ENCODE measurements at places on chromosomes 13 and 19. TPM values are rescaled to one million over a fixed set of nuclear protein-coding genes. Genes with fewer than 3 reads are reported as not detected.

DNA sequence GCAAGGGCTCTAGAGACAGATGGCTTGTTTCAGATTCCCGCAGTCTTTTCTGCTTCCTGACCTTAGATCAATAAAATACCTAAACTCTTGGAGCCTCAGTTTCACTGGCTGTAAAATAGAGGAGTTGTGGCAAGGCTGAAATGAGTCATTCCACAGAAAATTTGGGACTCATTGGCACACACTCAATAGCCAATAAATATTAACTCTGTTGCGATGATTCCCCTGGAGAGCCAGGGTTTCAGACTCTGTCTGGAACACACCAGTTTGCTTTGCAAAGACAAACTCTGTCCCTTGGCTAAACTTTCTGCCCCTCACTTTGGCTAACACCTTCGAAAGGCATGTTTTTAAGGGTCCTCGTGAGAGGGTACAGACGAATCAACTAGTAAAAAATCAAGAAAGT, 18.1 kb upstream of the UBE2L5 start:
- DNase-seq, result no peak

GRCh38 chr13:113553511-113554332, 30.8 kb upstream of the TFDP1 start:
- DNase-seq, result no peak

DNA sequence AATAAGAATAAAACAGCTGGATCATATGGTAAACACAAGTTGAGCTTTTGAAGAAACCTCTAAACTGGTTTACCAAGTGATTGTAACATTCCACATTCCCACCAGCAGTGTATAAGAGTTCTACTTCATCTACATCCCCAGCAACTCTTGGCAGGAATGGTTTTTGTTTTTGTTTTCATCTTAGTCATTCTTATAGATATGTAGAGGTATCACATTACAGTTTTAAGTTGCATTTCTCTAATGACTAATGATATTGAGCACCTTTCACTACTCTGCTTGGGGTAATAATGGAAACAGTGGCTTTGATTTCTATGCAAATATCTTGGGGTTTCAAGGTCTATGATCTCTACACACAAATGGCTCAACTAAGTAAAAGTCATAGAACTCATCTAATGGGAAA, 614.5 kb downstream of the TBC1D4 start:
- no peak for DNase-seq

DNA sequence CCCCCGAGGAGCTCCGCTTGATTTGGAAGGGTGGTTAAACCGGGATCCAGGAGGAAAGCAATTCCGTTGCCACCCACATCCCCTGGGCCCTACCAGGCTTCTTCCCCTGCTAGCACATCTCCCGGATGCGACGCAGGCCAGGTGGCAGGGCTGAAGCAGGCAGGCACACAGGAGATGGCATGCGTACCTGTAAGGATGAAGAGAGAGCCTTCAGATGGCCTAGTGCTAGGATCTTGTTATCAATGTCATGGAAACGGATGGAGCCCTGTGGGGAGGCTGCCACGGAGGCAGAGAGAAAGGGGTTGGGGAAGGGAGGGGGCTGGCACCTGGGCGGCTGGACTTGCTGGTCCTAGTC, 8.5 kb upstream of the SOX1 start:
- no peak for DNase-seq

DNA sequence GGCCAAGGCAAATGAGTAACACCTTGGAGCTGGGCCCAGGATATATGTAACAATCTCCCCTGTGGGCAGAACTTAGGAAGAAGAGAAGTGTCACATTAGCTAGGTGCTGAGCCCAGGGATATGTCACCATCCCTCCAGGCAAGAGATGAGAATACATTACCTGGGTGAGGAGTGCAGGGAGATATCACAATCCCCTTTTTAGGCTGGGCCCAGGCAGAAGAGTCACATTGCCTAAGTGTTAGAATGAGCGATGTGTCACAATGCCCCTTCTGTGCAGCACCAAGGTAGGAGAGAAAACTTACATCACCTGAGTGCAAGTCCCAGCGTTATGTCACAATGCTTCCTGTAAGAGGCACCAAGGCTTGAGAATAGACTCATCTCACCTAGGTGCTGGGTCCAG, 60.3 kb downstream of the ZNF726 start:
- no peak for DNase-seq

The SPINT2 gene
- 330 TPM for polyA plus RNA-seq

- DNase-seq, result no peak
Measured at GRCh38 chr19:29119590-29119989, 93.4 kb downstream of the UQCRFS1 start.

DNA sequence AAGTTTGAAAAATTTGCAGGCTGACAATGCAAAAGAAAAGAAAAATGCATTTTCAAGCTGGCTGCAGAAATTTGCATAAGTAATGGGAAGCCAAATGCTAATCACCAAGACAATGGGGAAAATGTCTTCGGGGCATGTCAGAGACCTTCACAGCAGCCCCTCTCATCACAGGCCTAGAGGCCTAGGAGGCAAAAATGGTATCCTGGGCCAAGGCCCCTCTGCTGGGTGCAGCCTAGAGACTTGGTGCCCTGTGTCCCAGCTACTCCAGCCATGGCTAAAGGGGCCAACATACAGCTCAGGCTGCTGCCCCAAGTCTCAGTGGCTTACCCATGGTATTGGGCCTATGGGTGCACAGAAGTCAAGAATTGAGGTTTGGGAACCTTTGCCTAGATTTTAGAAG, 155.2 kb downstream of the B3GLCT start:
- DNase-seq, result no peak

GRCh38 chr19:5434970-5435641, 20.1 kb upstream of the ZNRF4 start:
- no peak for DNase-seq

Data from right renal pelvis (tissue), 4 donors.